Left ventricle myocardium inferior (tissue), 1 donor: ENCODE measurements at places on chromosomes 1 and 21. TPM values are rescaled to one million over a fixed set of nuclear protein-coding genes. Genes with fewer than 3 reads are reported as not detected.

The ZFP69 gene
- 1.9 TPM for total RNA-seq

The UQCRHL gene
- 6.0 TPM for total RNA-seq

The AK2 gene
- total RNA-seq = 121 TPM

The KRTAP12-2 gene
- total RNA-seq = not detected

DNA sequence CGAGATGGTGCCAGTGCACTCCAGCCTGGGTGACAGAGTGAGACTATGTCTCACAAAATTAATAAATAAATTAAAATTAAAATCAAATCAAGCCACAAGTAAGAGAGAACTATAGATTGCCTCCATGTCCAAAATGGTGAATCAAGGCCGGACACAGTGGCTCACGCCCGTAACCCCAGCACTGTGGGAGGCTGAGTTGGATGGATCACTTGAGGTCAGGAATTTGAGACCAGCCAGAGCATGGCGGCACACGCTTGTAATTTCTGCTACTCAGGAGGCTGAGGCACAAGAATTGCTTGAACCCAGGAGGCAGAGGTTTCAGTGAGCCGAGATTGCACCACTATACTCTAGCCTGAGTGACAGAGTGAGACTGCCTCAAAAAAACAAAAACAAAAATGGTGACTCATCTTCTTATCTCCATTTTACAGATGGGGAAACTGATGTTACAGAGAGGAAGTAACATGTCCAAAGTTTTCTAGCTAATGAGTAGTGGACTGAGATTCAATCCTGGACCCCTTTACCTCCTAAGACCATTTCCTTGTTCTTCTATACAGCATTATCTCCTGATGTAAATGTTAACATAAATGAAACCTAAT is 99.0 kb upstream of the HNRNPU start:
- no peak for DNase-seq

DNA sequence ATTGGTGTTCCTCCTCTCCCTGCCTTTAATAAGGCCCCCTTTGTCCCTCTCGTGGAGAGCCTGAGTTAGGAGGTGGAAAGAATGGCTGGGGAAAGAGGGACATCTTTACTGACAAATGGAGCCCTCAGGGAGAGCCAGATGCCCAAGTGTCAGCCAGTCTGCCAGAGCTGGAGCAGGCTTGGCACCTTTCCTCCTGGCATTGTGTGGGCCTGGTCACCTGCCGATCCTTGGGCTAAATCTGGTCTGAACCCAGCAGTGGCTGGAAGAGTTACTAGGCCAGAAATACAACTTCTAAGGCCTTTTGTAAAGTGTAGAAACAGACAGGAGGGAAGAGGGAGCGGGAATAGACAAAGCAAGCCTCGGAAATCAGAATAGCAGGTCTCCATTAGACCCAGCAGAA is 24.9 kb downstream of the VANGL1 start:
- DNase-seq = peak; percentile 71

- no peak for DNase-seq
These were observed 347.6 kb upstream of the RUNX1 start for GRCh38 chr21:35396655-35397054.

GRCh38 chr1:17671314-17671705 is 83.8 kb upstream of the ACTL8 start:
- DNase-seq = no peak

DNA sequence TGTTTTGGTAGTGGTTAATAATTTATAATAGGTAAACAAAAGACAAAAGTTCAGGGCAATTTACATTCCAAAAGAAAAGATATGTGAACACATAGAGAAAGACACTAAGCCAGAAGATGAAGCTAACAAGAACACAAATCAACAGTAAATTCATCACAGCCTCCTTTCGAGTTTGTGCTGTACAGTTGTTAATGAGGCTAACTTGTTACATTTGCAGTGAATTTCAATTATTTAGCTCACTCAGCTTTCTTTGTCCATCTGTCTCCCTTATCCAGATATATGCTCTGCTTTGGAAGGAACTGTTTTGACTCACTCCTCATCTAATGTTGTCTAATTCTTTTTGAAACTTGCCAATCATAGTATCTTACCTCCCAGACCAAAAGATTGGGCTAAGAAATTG is 423.3 kb upstream of the OLFM3 start:
- DNase-seq = no peak

- no peak for DNase-seq
These were observed 60.0 kb downstream of the NRDC start for GRCh38 chr1:51818487-51818886.

GRCh38 chr1:205942631-205943159 is 561 bp downstream of the SLC26A9 start:
- no peak for DNase-seq

- no peak for DNase-seq
These were observed 858 bp upstream of the SUSD4 start for GRCh38 chr1:223364685-223365382.

GRCh38 chr1:94227624-94228023 is 9.8 kb downstream of the ARHGAP29 start:
- DNase-seq = no peak

- no peak for DNase-seq
These were observed 16.9 kb upstream of the SMIM12 start for GRCh38 chr1:34876406-34876805.
